ENCODE measurements at places on chromosomes 5 and 9.

DNA sequence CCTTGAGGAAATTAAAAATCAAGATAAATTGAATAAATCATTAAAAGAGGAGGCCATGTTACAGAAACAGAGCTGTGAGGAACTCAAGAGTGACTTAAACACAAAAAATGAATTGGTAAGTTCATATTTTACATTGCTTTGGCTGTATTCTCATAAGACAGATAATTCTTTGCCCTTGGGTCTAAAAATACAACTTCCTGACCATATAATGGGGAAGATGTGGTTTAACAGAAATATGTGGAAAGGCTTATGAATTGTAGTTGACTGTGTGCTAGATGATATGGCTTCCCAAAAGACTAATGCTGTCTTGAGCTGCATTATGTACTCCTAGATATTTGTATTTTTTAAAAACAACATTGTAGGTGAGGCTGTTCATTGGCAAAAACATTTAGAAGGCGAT lies 33.1 kb downstream of the CNTRL start:
- DNase-seq: no peak

DNA sequence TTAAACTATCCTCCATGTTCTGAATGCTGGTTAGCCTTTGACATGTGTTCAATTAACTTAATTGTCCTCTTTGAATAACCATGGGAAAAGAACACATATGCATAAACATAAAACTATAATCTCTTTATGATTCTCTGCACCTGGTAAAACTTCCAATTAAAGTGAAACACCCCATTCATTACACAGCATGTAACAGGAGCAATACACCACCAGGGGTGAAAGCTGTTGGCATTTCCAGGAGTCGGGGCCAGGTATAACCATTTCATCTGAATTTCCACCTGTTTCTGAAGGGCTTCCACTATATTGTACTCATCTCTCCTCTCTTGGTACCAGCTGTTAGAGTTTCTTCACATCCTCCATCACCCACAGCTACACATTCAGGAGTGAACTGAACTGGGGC lies 303.8 kb downstream of the EDIL3 start:
- no peak for DNase-seq

GRCh38 chr5:3376611-3377010 lies 219.0 kb upstream of the IRX1 start:
- DNase-seq: no peak

DNA sequence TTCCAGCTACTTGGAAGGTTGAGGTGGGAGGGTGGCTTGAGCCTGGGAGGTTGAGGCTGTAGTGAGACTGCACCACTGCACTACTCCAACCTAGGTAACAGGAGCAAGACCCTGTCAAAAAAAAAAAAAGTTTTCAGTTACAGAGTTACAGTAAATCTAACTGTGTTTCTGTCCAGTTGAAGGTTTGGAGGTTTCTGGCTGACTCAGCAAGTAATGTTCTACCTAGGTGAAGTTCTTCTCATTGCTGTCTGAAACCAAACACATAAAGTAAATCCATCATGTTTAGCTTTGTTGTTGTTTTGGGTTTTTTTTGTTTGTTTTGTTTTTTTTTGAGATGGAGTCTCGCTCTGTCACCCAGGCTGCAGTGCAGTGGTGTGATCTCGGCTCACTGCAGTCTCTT lies 7.9 kb upstream of the ANKHD1 start:
- DNase-seq: no peak

GRCh38 chr5:137113939-137114338 lies 385.2 kb downstream of the SPOCK1 start:
- no peak for DNase-seq

GRCh38 chr9:123382653-123383511 lies 26.9 kb downstream of the CRB2 start:
- DNase-seq: no peak

DNA sequence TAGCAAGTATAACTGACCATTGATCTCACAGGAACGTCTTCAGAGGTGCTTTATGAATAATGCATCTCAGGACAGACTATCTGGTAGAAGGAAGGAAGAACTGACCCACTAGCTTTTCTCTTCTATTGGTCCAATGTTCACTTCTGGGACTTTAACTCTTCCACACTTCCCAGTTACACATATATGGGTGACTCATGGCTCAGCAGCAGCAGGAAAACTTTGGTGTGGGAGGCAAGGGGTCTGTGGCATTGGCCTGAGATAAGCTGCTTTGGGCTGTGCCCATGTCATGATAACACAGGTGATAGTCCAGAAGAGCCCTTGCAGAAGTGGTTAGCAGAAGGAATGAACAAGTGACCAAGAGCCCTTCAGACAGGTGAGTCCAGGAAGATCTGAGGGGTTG lies 148.8 kb downstream of the RAB3C start:
- DNase-seq: no peak

- no peak for DNase-seq
These were observed 138.6 kb downstream of the PALM2AKAP2 start for GRCh38 chr9:109918339-109919163.

- no peak for DNase-seq
These were observed 33.1 kb downstream of the FANCC start for GRCh38 chr9:95284162-95285080.

DNA sequence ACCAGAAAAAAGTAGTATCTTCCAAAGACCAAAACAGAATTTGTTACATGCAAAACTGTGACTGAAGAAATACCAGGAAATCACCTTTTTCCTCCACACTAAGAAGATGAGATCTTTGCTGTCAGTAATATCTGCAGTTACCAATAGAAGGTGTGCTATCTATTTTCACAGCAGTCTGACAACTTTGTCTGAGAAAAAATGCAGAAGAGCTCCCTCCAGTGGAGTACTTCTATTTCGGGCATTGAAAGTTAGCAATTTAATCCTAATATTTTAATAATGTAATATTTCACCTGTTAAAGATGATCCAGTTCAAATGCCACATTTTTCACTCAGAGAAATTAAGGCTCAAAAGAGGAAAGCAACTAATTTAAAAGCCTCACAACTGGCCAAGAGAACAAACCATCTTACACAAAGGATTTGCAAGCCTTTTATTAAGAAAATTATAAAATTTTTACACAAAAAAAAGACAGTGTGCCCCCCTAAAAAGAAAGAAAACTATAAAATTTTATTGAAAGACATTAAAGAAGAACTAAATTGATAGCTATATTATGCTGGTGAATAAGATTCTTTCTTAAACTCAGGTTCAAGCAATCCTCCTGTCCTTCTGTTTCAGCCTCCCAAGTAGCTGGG lies 50.6 kb downstream of the DEPDC1B start:
- DNase-seq: no peak

DNA sequence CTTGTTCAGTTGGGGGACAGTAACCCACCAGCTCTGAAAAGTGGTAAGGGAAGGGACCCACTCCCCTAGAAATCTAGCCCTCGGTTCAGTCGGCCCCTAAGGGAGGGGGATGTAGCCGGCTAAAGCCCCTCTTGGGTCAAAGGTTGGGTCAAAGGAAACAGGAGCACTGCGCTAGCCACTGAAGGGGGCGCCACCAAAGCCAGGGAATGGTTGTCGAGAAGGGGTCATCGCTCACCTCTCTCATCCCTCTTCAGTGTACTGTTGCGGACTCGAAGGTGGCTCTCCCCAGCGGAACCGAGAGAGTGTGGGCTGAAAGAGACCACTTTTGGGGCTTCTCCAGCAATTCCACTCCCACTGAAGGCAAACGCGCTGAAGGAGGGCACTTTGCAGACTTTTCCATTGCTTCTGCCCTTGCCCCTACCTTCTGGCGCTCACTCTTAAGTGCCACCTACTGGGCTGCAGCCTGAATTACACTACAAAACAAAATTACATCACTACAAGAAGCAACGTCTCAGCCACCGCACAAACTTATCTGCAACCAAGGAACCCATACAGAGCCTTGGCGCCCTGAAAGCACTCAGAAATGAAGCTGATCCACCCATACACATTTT lies 396.9 kb downstream of the PDE4D start:
- DNase-seq: no peak

GRCh38 chr9:77455312-77455927 lies 192.7 kb downstream of the GNA14 start:
- DNase-seq: no peak

- DNase-seq: no peak
These were observed 302.2 kb downstream of the EBF1 start for GRCh38 chr5:158797498-158797845.

- no peak for DNase-seq
These were observed 14.5 kb upstream of the OTULIN start for GRCh38 chr5:14650052-14650451.

GRCh38 chr9:71977003-71977402 lies 65.6 kb downstream of the C9orf85 start:
- no peak for DNase-seq

GRCh38 chr9:113313261-113313660 lies 10.1 kb upstream of the RNF183 start:
- no peak for DNase-seq

- DNase-seq: no peak
These were observed 43.4 kb downstream of the DBH start for GRCh38 chr9:133679466-133680061.

DNA sequence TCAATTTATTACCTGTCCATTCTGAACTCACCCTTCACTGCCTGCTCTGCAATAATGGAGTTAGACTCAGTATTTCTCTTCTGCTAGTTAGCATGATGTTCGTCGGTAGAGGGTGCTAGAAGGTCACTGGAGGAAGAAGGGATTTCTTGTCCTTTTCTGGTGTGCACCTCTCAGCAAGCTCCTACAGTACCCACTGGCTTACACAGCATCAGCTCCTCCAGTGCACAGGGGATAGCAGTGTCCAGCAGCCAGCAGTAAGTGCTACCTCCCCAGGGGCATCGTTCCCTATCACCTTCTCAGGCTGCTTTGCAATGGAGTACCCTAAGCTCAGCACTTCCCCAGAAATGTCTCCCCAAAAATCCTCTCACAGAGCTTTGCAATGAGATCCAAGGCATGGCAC lies 45.9 kb upstream of the APC start:
- no peak for DNase-seq

DNA sequence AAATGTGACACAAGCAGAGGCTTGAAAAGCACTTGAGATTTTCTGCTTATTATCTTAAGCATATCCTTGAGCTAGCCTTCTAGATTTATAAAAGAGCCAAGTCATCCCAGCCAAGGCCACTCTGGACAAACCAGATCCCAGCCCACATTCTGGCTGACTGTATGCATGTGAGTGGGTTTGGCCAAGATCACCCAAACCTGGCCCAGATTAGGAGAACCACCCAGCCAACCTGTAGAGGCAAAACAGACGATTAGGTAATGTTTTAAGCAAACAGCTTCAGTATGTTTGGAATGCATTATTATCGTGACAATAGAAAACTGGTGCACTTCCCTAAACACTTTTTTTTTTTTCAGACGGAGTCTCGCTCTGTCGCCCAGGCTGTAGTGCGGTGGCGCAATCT lies 151.9 kb downstream of the SPATA31D1 start:
- no peak for DNase-seq

GRCh38 chr5:61689153-61689846 lies 357.2 kb downstream of the ZSWIM6 start:
- DNase-seq: no peak

DNA sequence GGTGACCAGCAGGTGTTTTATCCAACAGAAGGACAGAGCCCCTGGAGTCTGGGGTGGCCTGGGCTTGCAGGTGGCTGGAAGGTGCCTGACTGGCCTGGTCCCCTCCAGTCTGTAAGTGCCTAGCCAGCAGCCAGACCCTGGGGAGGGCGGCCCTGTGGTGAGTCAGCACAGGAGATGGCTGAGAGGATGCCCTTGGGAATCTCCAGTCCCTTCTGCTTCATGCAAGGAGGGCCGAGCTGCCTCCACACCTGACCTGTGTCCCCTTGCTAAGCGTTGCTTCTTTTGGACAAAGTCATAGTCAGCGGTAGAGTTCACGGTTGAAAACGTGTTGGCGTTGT lies 20.2 kb downstream of the OBP2B start:
- DNase-seq: no peak

GRCh38 chr5:179143446-179143845 lies 83.3 kb downstream of the ZNF354C start:
- no peak for DNase-seq

- no peak for DNase-seq
These were observed 220.0 kb downstream of the KDM4C start for GRCh38 chr9:6977761-6978160.

GRCh38 chr5:99543841-99544240 lies 615.0 kb upstream of the CHD1 start:
- no peak for DNase-seq

DNA sequence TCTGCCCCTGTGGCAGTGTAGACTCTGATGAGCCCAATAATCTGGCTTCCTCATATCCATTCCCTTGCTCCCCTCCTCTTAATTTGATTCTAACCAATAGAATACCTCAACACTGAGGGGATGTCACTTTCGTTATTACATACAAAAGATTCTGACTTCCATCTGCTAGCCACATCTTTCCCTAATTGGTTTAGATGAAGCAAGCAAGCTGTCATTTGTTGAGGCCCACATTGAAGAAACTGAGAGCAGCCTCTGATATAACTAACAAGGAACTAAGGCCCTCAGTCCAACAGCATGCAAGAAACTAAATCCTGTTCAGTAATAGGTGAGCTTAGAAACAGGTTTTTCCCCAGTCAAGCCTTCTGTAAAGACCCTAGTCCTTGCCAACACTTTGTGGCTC lies 5.8 kb downstream of the ADAMTS6 start:
- DNase-seq: no peak

- peak; percentile 9 for DNase-seq
These were observed 16.1 kb upstream of the NEUROG1 start for GRCh38 chr5:135551593-135552447.

GRCh38 chr5:83321483-83322055 lies 150.0 kb upstream of the VCAN start:
- DNase-seq: no peak

GRCh38 chr5:39484673-39485072 lies 59.9 kb upstream of the DAB2 start:
- no peak for DNase-seq

All from stimulated activated CD4-positive, alpha-beta T cell treated with anti-CD3 and anti-CD28 coated beads, Interleukin-1b, Interleukin-23, amount 100 ng/mL, for 1 hour (primary cell).